GM23338 (cell line): ENCODE measurements at places on chromosomes 1 and 21.

GRCh38 chr1:221760911-221761310, 19.0 kb upstream of the DUSP10 start:
- no peak for DNase-seq

DNA sequence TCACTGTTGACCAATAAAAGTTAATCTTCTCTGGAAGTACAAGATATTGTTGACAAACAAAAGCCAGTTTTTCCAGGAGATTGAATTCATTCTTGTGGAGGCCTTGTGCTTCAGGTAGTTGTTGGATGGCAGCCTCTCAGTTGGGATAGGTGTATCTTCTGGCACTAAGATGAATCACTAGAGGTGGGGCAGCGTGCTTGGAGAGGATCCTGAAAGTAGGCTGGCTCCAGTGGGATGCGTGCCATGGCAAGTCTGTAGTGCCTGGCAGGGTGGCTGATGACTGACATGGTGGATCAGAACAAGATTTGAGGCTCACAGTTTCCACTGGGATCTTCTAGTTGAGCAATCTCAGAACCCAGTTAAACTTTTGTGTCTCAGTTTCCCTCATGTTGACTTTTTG, 2.4 kb downstream of the VPS13D start:
- DNase-seq, result no peak

- DNase-seq, result peak; percentile 99
Measured at GRCh38 chr1:156149374-156150332, 3.7 kb upstream of the SEMA4A start.

GRCh38 chr1:66648901-66649595, 103.2 kb upstream of the DYNLT5 start:
- DNase-seq, result no peak

- peak; percentile 59 for DNase-seq
Measured at GRCh38 chr1:167060141-167061072, 29.8 kb downstream of the GPA33 start.

DNA sequence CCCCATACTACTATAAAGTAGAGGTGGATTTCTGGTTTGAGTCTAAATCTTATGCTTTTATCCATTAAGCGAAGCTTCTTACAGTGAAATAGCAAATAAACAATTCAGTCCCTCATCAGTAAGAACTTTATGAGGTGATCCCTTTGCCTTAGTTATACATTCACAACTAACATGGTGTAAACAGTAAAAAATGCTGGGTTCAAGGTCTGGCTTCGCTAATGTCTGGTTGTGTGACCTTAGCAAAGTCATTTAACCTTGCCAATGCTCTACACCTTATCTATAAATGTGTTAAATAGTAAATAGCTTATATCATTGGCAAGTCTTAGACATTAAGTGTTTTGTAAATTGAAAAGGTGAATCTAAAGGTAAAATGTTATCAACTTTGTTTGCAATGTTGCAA, 475.4 kb downstream of the LMO4 start:
- DNase-seq, result no peak

- peak; percentile 21 for DNase-seq
Measured at GRCh38 chr1:192067360-192067759, 90.9 kb upstream of the RGS18 start.
